ENCODE measurements at places on chromosomes 16 and 17.

GRCh38 chr17:49932138-49932723, 36.8 kb upstream of the DLX4 start:
- no peak for DNase-seq

GRCh38 chr16:63943566-63943965, 1178.3 kb downstream of the CDH11 start:
- DNase-seq, result no peak

GRCh38 chr17:65518256-65518655, 43.2 kb downstream of the AXIN2 start:
- no peak for DNase-seq

- no peak for DNase-seq
These were observed 27.1 kb upstream of the VWA3A start for GRCh38 chr16:22065252-22065651.

GRCh38 chr16:72873853-72874252, 174.1 kb downstream of the ZFHX3 start:
- DNase-seq, result no peak
